ENCODE measurements at places on chromosomes 4 and X.

GRCh38 chrX:133335027-133335426 lies 80.3 kb downstream of the GPC4 start:
- peak; percentile 31 for DNase-seq

GRCh38 chr4:15781427-15782095 lies 3.4 kb downstream of the CD38 start:
- DNase-seq = no peak

DNA sequence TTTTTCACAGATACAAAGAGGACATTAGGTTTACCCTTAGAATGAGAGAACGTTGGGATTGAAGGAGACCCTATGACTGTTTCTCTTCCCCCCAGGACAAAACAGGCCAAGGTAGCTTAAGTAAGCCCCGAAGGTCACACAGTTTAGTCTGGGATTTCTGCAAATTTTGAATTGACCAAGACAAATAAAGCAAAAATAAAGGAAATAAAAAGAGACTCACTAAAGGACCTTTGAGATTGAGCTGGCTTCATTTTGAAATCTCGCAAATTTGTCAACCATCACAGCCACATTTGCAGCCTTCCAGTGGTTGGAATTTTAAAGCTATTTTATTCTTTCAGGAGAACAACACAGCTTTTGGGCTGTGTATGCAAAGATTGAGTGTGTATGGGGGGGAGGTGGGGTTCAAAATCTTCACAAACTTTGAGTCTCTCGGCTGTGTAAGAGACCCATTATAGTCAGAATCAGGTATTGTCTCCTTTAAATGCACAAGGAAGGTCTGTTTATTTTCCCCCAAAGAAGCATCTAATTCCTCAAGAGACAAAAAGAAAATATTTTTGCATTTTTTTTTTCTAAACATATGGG lies 4.2 kb downstream of the TMSB4X start:
- no peak for DNase-seq

DNA sequence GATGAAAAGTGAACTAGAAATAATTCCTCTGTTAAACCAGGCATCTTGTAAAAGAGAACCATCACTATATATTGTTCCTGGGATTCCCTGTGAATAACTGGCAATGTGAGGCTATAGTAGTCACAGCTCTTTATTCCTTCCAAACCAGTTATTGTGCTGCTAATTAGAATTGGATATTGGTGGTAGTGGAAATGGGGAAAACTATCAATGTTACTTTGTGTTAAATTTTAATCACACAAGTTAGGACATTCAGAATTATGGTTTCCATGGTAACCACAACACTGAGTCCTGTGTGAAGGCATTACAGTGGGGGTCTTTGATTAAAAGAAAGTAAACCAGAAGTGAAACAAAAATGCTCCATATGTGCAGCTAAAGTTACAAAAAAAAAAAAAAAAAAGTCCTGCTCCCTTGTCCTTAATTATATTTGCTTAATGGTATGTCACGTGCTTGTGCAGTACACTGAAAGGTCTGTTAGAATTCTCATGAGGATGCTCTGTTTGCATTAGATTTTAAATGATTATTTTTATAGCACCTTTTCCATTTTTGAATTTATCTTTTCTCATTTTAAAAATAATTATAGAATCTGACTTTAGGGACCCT lies 200.4 kb downstream of the ADGRL3 start:
- DNase-seq = no peak

DNA sequence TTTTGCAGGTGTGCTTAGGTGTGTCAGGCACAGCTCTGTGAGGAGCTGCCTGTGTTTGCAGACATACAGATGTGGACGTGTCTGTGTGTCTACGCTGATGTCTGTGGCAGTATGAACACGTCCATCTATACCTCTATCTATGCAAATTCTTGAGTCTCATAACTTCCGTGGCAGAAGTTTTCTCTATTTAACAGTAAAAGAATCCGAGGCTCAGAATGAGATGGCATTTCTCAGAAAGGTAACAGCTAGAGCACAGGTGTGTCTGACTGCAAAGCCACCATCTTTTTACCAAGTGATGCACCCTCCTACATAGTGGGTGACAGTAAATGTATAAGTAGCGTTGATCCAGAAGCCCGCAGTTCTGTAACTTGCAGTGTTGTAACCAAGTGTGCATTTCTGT lies 39.9 kb upstream of the CYP4V2 start:
- DNase-seq = no peak

- no peak for DNase-seq
These were observed 14.5 kb upstream of the FGG start for GRCh38 chr4:154626793-154627484.

- DNase-seq = no peak
These were observed 955.3 kb upstream of the LCORL start for GRCh38 chr4:18976884-18977283.

Measured in NCI-H1105 (cell line).